Right lung (tissue), 10 donors: ENCODE measurements at places on chromosomes 6 and 20. TPM values are rescaled to one million over a fixed set of nuclear protein-coding genes. Genes with fewer than 3 reads are reported as not detected.

- no peak for DNase-seq
These were observed 6.0 kb upstream of the LKAAEAR1 start for GRCh38 chr20:64090165-64090564.

The FAM83C gene
- not detected for polyA plus RNA-seq

GRCh38 chr20:10465135-10465534 is 30.0 kb downstream of the SLX4IP start:
- DNase-seq = no peak

The SPINT4 gene
- polyA plus RNA-seq = not detected

DNA sequence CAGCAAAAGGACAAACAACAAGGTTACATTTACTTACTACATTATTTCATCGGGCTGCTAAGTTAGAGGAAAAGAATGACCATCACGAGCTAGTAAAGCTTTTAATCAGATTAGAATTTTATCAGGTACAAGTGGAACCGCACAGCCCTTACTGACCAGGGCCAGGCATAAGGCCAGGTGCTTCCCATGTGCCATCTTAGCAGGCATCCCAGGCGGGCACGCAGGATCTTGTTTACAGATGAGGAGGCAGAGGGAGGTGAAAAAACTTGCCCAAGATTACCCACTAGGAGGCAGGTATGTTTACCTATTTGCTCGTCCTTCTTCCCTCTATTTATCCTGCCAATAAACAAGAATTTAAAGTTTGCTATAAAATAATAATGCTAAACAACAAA is 10.7 kb downstream of the EZR start:
- no peak for DNase-seq

The CYP39A1 gene
- 13.1 TPM for polyA plus RNA-seq

- DNase-seq = peak; percentile 21
These were observed 1.6 kb downstream of the SRSF6 start for GRCh38 chr20:43459022-43459942.

- no peak for DNase-seq
These were observed 48.5 kb downstream of the PTPRK start for GRCh38 chr6:128471907-128472306.

The BTNL2 gene
- polyA plus RNA-seq = 1.9 TPM

- DNase-seq = no peak
These were observed 56.6 kb downstream of the HLA-G start for GRCh38 chr6:29884261-29884660.

DNA sequence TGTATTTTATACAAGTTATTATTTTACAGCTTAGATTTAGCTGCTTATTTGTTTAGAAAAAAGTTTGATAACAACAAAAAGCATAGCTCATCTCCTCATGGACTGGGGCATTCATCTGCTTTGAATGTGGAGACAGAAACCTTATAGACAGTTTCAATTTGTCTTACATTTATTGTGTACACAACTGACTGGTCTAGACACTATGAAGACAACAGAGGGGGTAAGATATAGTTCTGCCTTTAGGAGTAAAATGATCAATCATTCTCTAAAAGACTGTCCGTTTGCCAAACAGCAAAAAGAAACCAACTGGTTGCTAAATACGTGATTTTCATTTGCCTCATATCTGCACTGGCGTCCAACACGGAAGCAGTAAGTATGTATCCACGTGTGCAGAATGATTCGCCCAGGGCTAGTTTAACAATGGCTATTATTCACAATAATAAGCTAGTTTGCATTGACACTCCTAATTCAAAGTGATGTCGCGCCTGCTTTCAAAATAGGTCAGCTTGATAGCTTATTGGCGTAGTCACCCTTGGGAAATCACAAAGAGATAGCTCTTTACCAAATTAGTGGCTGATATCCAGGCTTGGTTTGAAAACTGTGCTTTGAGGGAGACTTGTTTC is 153.6 kb downstream of the BMP2 start:
- no peak for DNase-seq

- DNase-seq = no peak
These were observed 29.5 kb downstream of the PXDC1 start for GRCh38 chr6:3721810-3722621.

- no peak for DNase-seq
These were observed 36.2 kb upstream of the RNF24 start for GRCh38 chr20:4051413-4052138.

The NKAIN4 gene
- 7.5 TPM for polyA plus RNA-seq

DNA sequence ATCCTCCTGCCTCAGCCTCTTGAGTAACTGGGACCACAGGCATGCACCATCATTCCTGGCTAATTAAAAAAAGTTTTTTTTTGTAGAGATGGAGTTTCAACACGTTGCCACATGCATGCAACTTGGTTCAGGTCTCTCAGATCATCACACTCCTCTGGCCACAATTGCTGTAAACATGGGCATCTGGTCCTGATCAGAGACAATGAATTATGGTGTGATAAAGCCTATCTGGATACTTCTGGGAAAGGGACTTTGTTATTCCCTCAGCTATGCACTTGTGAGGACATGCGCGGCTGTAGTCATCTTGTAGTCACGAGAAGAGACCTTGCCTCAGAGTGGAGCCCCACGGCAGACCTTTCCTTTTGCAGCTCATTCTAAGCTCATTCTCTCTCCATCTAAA is 210.9 kb upstream of the ZFP64 start:
- no peak for DNase-seq

DNA sequence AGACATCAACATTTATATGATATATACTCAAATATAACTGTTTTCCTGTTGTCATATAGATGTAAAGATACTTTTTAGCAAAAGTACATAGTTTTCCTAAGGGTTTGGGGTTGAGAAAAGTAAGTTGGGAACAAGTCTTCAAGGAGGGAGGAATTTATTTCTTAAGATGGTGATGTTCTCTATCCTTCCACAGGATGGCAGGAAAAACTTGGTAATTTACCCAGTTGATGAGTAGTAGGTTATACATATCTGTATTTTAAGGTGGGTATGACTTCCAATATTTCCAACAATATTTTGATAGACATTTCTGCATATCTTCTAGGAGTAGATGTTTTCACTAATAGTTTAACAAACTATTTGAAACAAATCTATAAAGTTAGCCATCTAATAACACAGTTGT is 254.4 kb downstream of the RIMS1 start:
- DNase-seq = no peak

DNA sequence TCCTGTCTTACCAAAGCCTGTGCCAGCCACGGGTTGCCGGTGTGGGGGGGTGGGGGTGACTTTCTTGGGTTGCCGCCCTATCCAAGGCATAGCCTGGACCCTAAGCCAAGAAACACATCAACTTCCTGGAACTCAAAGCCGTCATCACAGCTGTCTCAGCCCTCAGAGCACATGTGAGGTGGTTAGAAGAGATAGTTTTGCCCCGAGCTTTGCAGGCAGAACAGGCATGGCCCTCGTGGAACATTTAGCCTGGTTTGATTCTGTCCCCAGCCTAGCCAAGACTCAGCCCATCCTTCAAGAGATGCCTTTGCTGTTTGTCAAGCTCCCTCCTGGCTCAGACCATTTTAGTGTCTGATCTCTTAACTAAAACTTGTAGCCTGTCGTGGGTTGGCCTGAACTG is 64.9 kb downstream of the RREB1 start:
- no peak for DNase-seq

The ZNF334 gene
- polyA plus RNA-seq = 39.2 TPM

The DDO gene
- polyA plus RNA-seq = 1.6 TPM

DNA sequence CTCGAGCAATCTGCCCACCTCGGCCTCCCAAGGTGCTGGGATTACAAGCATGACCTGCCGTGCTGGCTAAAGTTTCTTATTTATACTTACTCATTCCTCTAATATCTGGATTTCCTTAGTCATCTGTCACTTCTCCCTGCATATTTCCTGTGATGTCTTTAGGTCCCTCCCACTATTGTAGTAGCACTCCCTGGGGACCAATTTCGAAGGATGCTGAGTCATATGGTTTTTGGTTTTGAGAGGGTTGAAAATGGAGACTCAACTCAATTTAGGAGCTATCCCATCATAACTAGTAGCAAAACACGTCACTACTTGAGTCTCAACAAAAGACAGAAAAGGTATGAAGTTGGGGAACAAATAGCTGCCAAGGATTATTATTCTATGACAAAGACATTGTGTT is 20.2 kb downstream of the MCUR1 start:
- DNase-seq = no peak

The GUCA1A gene
- polyA plus RNA-seq = not detected

DNA sequence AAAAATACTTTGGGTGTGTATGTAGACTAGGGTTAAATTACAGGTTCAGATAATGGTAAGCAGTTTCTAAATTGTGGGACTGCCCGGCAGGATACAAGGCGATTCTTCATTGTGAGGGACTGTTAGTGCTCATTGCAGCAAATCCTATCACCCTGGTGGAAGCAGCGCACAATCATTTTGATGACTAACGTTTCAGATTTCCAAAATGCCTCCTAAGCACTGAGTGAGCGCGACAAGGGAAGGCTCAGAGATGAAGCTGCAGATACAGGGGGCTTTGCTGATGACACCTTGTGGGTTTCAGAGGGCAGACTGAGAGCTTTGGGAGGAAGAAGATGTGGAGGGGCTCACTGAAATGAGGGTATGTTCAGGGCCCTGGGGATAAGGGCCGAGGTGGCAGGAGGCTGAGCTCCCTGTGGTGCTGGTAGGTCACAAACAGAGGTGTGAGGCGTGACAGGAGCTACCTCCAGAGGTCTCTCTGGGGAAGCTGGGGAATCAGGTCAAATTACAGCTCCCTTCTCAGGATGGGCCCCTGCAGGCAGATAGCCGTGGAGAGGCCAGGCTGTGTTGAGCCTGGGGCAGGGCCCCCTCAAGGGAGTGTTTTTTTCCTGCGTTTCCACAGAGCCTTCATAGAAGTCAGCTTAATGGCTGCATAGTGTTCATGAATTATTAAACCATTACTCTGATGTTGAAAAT is 84.5 kb upstream of the FYN start:
- DNase-seq = no peak
